Activated CD8-positive, alpha-beta T cell treated with anti-CD3 and anti-CD28 coated beads, Interleukin-2, amount 10 ng/mL, durations not matched to agents 7 days and 5 days (primary cell): ENCODE measurements at places on chromosomes 6 and 20. TPM values are rescaled to one million over a fixed set of nuclear protein-coding genes. Genes with fewer than 3 reads are reported as not detected.

MYLK4 gene
- total RNA-seq: 0.13 TPM

HLA-DRB5 gene
- 16.9 TPM for total RNA-seq

WASF1 gene
- total RNA-seq: 0.76 TPM

SIRPD gene
- total RNA-seq: not detected

RGL2 gene
- 58.2 TPM for total RNA-seq

TBP gene
- 20.0 TPM for total RNA-seq

TSHZ2 gene
- 0.13 TPM for total RNA-seq

ANGPT4 gene
- total RNA-seq: not detected

DNA sequence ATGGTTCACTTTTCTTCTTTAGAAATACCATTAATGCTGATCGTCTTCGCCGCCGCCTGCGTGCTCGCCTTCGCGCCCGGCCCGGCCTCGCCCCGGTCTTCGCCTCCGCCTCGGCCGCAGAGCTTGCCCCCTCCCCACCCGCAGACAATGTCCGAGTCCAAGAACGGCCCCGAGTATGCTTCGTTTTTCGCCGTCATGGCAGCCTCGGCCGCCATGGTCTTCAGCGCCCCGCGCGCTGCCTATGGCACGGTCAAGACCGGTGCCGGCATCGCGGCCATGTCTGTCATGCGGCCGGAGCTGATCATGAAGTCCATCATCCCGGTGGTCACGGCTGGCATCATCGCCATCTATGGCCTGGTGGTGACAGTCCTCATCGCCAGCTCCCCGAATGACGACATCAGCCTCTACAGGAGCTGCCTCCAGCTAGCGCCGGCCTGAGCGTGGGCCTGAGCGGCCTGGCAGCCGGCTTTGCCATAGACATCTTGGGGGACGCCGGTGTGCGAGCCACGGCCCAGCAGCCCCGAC, 4.8 kb upstream of the PRPH2 start:
- no peak for DNase-seq

- DNase-seq: no peak
Measured at GRCh38 chr6:63637865-63638445, 2.4 kb downstream of the PHF3 start.

- no peak for DNase-seq
Measured at GRCh38 chr6:145214570-145214969, 520.8 kb downstream of the EPM2A start.

- DNase-seq: no peak
Measured at GRCh38 chr6:83928286-83928685, 68.8 kb downstream of the CYB5R4 start.

GRCh38 chr6:108574457-108575141, 13.9 kb downstream of the FOXO3 start:
- no peak for DNase-seq

- no peak for DNase-seq
Measured at GRCh38 chr6:138235205-138235604, 16.9 kb upstream of the PBOV1 start.

DNA sequence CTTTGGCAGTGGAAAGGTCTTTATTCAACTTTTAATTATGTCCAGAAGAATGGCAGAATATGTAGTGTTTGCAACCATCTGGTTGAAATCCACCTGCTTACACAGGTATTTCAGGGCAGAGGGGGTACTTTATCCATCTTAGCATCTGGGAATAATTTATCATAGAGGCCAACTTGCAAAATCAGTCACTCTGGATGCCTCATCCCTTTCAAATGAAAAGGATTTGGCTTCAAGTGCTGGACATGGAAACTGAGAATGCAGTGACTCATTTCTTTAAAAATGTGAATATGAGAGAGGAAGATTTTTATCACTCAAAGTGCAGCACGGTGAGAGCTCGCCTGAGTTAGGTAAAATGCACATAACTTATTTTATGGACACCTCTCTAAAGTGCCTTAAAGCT, 758.3 kb downstream of the KIF16B start:
- DNase-seq: no peak

DNA sequence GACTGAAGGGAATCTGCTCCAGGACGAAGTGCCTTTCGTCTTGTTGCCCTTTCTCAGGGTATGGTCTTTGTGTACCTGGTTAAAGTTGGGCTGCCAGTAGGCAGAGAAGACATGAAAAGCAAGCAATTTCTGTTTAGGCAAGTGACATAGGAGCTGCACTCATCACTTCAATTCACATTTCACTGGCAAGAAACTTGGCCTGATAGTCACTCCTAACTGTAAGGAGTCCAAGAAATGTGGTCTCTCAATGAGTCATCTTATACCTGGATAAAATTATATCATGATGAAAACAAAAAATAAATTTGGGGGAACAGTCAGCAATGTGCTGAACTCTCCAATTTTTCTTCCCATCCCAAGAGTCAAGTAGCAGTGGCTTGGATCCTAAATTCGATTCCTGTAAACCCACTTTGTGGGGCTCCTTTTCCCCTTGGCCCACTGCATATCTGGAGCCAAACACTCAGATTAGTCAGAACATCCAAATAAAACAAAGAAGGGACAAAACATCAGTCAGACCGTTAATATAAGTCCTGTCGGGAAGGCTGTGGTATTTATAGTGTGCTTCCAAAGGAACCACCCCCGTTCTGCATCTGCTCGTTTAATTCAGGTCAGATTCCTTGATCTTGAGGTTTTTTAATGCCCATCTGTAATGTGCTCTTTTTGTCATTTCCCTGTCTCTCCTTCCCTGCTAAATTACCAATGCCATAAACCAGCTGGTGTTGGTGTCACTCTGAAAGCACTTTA, 5.0 kb upstream of the GABRR1 start:
- no peak for DNase-seq

- DNase-seq: no peak
Measured at GRCh38 chr6:71199736-71200135, 88.9 kb upstream of the OGFRL1 start.

DNA sequence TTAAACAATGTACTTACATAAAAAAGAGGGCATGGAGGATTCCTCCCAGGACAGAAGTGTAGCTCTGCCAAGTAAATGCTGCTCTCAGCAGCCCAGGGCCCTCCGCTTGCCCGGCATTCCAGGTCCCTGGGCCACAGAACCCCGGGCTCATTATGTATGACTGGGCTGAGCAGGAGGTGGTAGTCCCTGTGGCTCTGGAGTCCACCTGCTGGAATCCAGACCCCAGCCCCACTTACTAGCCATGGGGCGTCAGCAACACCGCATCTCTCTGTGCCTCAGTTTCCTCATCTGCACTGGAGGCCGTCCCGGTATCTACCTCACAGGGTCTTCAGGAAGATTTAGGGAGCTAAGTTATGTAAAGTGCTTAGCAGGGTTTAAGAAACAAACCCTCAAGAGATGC, 55.4 kb downstream of the PSMG4 start:
- no peak for DNase-seq

DNA sequence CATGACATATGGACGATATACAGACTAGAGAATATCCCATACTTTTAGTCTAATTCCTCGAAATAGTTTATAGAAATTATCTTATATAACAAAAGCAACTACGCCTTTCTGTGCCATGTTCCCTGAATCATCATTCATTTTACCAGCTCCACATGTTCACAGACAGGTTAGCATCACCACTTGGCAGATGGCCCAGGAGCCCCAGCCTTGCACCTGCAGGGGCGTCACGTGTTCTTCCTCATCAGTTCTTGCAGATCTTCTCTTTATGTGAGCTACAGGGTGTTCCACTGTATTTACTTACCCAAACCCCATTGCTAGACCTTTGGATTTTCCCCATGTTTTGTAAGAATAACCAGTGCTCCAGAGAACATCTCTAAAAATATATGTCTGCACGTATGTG, 12.6 kb upstream of the BNIP5 start:
- DNase-seq: no peak

DNA sequence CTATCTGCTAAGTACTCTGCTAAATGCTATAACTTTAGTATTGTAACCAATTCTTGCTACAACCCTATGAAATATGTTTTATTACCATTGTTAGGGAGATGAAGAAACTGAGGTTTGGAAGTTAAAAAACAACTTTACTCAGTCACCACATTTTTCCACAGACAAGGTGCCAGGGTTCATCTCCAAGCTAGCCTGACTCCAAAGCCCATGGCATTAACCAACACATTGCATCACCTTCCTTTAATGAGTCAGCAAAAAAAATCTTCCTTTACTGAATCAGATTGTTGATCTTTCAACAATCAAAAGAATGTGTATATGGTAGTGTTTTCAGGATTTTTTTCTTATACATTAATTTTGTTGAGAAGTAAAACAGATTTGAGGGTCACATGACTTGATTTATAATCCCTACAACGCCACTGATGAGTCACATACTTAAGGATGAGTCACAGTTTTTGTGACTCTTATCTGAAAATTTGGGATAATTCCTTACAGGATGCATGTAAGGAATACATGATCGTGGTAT, 41.5 kb downstream of the MAN1A1 start:
- DNase-seq: no peak

- no peak for DNase-seq
Measured at GRCh38 chr6:32181148-32181702, 2.8 kb downstream of the AGER start.

- no peak for DNase-seq
Measured at GRCh38 chr6:40954446-40955177, 84.4 kb downstream of the UNC5CL start.

DNA sequence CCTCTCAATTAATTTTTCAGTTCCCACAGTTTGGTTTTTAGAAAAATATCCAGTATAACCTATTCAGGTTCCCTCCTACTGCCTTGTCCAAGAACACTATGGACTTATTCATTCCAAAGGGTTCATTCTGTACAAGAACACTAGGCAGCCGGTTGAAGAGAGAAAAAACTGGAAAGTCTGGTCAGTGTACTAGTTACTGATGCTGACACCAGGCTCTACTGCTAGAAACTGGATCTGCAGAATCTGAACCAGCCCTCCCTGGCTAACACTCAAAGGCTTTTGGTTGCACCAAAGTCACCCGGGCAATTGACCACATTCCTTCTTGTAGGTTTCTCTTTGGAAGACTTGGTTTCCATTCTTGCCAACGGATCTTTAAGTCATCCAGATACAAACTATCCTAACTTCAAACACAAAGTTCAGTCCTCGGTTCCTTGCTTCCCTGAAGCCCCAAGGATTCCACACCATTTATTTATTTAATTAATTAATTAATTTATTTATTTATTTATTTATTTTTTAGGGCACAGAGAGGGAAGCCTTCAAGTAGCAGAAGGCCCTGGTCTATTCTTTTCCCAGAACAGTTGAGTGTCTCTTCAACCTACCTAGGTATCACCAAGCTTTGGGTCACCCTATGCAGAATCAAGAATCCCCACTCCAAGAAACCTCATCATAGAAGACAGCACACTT, 268.1 kb downstream of the ADGB start:
- no peak for DNase-seq

DNA sequence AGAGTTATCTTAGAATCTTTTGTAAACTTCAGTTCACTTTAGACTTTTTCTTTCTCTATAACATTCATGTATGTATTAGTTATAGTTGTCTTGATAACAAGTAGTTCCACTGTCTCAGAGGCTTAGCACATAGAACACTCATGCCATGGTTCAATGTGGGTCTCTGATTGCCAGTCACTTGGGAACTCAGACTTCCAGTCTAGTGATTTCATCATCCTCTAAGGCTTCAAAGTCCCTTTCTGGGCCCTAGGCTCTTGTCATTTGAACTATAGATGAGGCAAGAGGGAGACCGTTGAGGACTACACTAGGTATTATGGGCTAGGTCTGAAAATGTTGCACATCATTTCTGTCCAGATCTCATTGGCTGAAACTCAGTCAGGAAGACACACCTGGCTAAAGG, 8.4 kb upstream of the EEF1E1 start:
- no peak for DNase-seq

GRCh38 chr6:156747715-156748114, 29.5 kb upstream of the ARID1B start:
- DNase-seq: no peak

GRCh38 chr20:58795181-58795922, 55.4 kb downstream of the GNAS-AS1 start:
- DNase-seq: no peak

DNA sequence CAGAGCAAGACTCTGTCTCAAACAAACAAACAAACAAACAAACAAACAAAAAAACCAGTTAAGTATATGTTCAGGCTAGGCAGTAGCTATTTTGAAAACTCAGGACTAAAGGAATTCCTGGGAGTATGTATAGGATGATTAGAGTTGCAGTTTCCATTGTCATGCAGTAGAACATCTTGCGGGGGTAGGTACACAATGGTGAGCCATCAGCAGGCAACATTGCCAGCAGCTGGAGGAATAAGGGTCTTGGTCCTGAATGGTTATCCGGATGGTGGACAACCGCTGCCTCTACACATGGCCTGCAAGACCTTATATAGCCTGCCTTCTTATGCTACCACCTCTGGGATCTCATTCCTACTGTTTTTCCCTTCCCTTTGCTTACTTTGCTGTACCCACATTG, 297.5 kb downstream of the SOX4 start:
- DNase-seq: no peak
